Mammary epithelial cell (primary cell): ENCODE measurements at places on chromosomes 6 and 20.

DNA sequence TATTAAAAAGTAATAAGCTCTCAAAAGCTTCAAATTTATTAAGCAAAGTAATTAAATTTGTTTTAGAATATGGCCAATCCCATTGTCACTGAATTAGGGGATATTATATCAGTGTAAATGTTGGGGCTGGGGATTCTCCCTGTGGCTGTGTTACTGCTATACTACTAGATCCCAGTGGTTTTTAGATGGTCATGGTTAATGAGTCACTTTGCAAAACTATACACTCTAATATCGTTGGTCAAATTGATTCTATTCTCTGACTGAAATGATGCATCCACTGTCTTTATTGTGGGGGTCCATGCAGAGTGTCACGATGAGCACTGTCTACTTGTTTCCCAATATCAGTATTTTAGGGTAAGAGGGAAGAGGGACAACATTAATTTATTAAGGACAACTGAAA lies 336.9 kb upstream of the PREP start:
- DNase-seq = no peak

DNA sequence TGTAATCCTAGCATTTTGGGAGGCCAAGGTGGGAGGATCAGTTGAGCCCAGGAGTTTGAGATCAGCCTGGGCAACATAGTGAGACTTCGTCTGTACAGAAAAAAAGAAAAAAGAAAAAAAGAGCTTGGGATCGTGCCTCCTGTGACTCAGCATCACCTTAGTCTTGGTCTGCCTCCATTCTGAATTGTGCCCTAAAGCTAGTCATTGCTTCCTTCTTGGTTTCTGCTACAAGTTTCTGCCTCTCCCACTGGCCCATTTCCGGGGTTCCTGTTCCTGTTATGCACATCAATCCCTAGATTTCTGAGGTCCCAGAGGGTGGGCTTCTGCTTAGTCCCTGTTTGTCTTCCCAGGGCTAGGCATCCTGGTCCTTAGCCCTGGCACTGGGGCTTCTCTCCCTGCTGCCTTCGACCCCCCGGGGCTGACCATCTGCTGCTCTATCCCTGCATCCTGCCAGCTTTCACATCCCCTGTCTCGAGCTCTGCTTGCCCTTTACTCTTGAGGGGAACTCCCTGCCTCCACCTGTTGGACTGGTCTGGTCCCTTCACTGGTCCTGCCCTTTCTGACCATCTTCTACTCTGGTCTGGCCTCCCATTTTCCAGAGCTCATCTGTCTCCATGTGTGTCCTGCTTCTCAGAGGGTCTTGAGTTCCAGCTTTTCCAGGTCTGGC lies 77.5 kb upstream of the ESR1 start:
- DNase-seq = peak; percentile 2

- DNase-seq = peak; percentile 100
These were observed 219.2 kb upstream of the SGK1 start for GRCh38 chr6:134537146-134537555.

DNA sequence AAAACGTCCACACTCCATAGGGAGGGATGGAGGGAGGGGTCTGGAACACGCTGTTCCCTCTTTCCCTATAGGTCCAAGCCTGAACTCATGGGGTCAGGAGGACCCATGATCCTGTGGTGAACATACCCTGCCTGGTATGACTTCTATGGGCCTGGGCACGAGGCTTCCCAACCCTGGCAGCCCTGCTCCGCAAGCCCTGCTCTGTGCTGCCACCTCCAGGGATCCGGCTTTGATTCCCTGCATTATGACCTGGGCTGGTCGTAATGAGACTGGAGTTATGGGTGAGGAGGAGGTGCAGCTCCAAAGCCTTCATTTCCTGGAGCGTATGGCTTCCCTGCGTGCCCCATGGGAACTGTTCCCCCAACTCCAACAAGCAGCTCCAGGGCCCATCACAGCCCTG lies 54.9 kb downstream of the CDH22 start:
- no peak for DNase-seq

- no peak for DNase-seq
These were observed 2.5 kb downstream of the PPDPF start for GRCh38 chr20:63522981-63523611.

GRCh38 chr6:94769197-94769596 lies 808.1 kb upstream of the MANEA start:
- no peak for DNase-seq

GRCh38 chr6:142845143-142845571 lies 99.8 kb downstream of the HIVEP2 start:
- peak; percentile 42 for DNase-seq

DNA sequence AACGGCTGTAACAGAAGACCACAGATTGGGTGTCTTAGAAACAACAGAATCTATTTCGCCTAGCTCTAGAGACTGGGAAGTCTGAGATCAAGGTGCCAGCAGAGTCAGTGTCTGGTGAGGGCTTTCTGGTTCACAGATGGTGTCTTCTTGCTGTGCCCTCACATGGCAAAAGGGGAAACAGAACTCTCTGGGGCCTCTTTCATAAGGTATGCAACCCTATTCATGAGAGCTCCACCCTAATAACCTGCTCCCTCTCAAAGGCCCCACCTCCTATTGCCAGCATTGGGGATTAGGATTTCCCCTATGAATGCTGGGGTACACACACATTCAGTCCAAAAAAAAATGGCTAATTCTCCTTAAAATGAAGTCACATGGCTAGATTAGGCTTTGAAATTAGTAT lies 10.0 kb downstream of the TXNDC5 start:
- DNase-seq = no peak

GRCh38 chr6:121439926-121440325 lies 4.5 kb downstream of the GJA1 start:
- DNase-seq = no peak

- DNase-seq = no peak
These were observed 53.8 kb downstream of the CD40 start for GRCh38 chr20:46171909-46172308.

DNA sequence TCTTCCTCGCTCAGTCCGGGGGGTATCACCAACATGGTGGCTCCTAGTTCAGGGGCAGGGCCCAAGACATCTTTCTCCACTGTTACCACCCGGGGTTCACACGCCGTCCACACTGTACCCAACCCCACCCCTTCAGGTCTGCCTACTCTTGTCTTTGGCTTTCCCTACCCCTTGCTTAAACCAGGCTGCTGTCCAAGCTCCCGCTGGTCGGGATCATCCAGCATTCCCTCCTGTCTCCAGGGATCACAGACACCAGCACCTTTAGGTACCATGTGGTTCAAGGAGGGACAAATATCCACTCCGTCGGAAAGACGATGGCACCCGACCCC lies 395 bp downstream of the NELFE start:
- no peak for DNase-seq

- peak; percentile 93 for DNase-seq
These were observed 191.3 kb downstream of the EPM2A start for GRCh38 chr6:145544041-145544440.

DNA sequence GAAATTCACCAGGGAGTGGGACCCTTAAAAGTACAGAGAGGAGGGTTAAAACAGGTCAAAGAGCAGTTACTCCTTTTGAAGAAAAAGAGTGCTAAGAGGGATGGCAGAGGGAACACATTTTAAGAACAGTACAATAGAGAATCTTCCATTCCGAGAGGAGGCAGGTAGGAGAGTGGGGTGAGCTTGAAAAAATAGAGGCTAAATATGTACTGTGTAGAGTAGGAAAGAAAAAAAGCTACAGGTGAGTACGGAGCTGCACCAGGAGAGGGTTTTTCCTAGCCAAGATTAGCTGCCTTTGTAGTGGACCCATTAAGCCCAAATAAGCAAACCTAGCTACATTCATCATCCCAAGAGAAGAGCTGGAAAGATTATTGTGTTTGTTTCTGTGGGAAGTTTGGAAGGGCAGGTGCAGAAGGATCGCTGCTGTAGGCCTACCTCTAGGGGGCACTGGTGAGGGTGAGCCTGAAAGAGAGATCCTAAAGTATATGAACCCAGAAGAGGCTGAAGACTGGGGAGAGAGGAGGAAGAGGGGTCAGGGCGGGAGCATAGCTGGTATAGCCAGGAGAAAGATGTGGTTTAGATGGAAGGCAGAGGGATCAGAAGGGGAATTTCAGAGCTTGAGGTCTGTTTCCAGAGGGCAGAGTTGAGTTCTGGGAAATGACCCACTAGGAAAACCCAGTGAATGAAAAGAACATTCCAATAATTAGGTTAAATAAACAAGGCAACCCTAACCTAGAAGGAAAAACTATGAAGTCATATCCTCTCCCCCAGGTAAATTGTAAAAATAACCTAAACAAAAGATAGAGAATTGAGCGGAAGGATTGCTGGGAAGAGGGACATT lies 50.2 kb upstream of the HINT3 start:
- DNase-seq = no peak

GRCh38 chr6:137579612-137580011 lies 85.4 kb upstream of the OLIG3 start:
- DNase-seq = no peak

GRCh38 chr6:53630533-53631226 lies 34.9 kb downstream of the KLHL31 start:
- DNase-seq = no peak

- DNase-seq = peak; percentile 73
These were observed 72.9 kb downstream of the SNX5 start for GRCh38 chr20:17895641-17896171.

GRCh38 chr20:36666181-36666740 lies 20.3 kb upstream of the SLA2 start:
- no peak for DNase-seq

DNA sequence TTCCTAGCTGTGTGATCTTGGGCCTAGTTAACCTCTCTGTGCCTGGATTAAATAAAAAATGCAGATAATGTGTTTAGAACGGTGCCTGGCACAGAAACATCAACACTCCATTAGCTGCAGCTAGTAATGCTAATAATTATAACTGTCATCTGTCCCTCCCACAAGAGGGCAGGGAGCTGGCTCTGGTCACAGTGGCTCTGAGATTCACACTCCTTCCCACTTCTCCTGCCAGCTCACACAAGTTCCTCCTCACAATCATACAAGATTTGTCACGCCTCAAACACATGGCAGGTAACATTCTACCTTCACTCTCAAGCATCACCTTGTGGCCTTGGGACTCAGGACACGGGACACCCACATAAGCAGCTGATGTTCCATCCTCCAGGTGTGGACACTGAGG lies 2.4 kb downstream of the ADA start:
- DNase-seq = no peak

DNA sequence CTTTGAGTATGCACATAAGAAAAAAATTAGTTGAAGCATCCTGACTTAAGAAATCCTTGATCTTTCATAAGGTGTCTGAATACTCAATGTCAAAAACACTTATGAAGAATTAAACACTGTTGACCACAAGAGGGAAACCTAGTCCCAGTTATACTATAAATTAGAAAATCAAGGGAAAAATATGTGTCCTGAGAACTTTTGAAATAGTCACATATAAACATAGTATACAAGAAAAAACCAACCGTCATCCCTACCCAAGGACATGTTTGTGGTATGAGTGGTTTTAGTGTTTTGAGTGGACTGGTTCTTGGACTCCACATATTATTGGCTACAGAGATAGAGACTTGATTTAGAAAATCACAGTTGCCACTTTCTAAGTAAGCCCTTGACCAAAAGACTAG lies 7.6 kb upstream of the HLA-DRA start:
- no peak for DNase-seq

- DNase-seq = no peak
These were observed 228.9 kb downstream of the ALDH8A1 start for GRCh38 chr6:134721060-134721405.

- DNase-seq = no peak
These were observed at the start of gene RGL2 for GRCh38 chr6:33298773-33299236. Gene RGL2 (minus strand): TSS chr6:33298942. CDS start chr6:33298610, 332 bp downstream.

DNA sequence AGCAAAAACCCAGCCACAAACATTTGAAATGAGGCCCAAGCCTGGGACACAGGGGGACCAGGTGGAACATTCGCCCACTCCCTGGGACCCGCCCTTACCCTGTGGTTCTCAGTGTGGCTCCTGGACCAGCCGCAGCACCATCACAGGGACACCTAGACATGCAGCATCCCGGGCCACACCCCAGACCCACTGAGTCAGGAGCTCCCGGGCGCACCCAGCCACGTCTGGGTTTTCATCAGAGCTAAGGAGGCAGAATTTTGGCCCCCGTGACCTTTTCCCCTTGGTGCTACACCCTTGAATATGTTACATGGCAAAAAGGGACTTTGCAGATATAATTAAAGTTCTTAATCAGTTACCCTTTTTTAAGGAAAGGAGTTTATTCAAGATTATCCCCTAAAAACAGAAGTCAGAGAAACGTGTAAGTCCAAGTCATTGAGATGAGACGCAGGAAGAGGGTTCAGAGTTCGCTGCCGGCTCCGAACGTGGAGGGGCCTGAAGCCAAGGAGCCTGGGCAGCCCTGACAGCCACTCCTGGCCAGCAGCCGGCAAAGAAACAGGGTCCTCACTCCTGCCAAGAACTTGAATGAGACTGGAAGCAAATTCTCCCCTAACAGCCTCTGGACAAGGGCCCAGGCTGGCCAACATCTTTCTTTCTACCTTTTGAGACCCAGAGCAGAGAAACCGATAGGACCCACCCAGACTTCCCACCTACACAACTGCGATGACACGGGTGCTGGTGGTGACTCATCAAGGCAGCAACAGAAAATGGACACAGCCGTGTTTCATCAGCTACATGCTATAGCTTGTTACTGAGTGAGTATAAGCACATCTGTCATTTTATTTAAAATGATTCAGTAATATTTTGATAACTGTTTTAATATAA lies 25.3 kb downstream of the BFSP1 start:
- DNase-seq = peak; percentile 95

DNA sequence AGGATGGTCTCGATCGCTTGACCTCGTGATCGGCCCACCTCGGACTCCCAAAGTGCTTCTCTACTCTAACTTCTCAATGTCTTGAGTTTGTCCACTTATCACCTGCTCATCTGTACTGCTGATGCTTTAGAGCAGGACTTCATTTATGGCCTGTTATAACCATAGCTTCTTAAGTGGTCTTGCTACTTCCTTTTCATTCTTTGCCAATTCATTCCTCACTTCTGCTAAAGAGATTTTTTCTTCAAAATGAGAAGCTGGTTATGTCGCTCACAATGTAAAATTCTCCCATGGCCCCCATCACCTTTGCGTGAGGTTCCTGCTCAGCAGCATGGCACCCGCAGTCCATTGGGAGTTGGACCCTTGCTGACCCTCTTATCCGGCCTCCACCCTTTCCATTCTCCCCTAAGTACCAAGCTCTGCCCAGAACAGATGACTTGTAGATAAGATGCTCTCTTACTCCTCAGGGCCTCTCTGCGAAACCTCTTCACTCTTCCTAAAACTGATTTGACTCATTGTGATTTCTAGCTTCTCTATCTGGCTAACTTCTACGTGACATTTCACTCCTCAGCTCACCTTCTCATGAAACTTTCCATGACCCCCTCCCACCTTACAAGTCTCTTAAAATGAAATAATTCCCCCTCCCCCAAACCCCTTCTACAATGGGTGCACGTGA lies 13.9 kb upstream of the CD164 start:
- DNase-seq = no peak
